ENCODE measurements at places on chromosomes 16 and 17.

GRCh38 chr16:35752773-35753558 is 2293.6 kb downstream of the TP53TG3F start:
- no peak for DNase-seq

DNA sequence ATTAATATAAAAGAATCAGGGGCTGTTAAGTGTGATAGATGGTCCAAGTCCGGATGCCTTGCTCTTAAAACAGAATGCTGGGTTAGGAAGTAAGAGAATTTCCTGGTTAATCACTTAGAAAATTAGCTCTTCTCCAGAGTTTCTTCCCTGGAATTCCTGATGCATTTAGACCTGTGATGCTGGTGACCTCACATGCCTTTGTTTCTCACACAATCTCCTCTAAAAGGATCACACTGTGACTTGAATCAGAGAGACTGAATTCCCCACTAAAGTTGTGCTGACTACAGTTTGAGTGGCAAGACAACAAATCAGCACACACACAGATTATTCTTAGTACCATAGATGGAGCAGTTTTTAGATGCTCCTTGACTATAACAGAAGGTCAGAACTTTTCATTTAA is 4.4 kb upstream of the RNF43 start:
- no peak for DNase-seq

DNA sequence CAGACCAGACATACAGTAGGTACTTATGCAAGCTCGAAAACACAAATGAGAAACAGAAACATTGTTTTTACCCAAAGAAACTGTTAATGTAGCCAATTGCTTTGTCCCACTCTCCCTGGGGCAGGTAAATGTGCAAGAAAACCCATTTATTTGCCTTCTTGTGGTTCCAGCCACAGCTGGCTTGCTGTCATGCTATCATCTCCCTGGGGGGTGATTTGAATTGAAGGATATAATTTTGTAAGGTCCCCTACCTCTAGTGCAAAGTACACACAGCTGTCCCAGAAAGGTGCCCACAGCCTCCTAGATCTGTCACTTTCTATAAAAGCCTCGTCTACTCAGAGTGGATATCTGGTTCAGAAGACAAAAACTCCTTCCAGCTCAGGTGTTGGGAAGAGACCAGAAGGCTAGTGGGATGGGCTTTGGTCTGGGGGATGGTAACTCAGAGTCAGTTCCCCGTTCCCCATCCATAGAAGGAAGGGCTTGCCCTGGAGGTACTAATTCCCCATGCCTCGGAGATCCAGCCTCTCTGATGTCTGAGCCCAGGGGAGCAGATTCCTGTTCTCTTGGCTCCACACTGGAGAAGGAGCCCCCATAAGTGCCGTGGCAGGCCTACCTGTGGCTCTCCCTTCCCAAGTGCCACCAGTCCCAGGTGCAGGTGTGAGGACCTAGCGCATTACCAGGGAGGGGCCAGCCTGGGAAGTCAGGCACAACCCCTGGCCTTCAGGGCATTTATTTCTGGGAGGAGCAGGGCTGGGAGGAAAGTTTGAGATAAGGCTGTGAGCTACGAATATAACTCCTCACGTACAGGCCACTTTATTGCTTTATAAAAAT is 2.4 kb upstream of the PRR15L start:
- DNase-seq: no peak

DNA sequence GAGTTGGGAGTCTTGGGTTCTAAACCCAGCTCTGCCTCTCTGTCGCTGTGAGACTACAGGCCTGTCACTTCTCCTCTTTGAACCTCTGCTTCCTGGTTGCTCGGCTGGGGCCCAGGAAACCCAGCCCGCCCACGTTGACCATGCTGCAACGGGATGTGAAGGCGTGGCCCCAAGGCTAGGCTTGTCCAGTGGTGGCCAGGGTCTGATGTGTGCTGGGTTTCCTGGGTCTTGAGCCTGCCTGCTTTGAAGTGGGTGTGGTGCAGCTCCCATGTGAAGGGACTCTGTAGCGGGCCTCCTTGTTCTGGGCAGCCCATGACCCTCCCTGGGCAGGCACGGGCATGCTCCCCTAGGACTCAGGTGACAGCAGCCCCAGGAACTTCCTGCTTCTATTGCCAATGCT is 82.3 kb downstream of the SDR42E1 start:
- DNase-seq: no peak

GRCh38 chr16:8237452-8237851 is 352.9 kb downstream of the TMEM114 start:
- DNase-seq: no peak

DNA sequence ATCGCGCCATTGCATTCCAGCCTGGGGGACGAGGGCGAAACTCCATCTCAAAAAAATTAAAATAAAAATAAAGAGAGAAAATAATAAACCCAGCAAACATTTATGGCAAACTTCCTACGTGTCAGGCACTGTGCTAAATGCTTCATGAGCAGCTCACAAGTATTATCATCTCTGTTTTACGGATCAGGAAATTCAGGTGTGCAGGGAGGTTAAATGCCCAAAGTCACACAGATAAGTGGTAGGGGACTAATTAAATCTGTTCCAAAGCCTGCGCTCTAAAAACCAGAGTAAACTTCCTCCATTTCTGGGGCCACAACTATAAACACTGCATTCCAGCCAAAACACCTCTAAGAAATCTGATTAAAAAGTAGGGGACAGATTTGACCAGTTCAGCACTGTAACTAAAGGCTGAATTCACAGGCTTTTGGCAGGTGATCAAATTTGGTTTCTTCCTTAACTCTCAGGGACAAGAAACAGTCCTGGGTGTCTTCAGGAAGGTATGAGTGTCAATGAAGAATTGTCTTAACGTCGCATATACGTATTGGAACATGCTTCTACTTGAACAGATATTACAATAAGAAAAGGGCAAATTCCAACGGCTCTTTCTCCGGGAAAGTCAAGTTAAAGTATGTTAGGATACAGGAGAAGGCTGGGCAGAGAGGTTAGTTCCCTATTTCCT is 996 bp downstream of the STRADA start:
- no peak for DNase-seq

GRCh38 chr17:2735896-2736295 is 13.6 kb downstream of the CCDC92B start:
- DNase-seq: no peak

DNA sequence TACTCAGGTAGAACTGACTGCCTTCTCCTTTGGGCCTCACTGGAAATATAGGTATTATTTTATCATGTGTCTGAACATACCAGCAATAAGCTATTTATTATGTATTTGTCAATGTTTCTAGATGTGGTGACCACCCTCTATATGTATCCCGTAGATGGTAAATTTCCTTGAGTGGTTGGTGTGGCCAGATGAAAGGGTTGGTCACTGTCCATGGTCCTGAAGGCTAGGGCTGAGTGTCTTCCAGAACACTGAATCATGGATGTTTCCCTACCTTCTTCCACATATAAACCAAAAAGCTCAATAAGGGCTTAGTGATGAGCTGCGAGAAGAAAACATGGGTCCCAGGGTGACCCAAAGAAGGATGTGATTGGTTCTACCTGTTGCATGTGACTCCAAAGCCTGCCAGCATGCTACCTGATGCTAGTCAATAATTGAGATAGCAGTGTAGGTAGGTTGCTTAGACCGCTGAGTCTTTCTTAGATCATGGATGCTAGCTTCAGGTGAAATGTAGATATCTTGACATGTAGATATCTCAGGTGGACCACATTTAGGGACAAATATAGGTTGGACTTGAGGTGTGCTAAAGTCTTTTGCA is 150.3 kb downstream of the ASIC2 start:
- peak; percentile 3 for DNase-seq

DNA sequence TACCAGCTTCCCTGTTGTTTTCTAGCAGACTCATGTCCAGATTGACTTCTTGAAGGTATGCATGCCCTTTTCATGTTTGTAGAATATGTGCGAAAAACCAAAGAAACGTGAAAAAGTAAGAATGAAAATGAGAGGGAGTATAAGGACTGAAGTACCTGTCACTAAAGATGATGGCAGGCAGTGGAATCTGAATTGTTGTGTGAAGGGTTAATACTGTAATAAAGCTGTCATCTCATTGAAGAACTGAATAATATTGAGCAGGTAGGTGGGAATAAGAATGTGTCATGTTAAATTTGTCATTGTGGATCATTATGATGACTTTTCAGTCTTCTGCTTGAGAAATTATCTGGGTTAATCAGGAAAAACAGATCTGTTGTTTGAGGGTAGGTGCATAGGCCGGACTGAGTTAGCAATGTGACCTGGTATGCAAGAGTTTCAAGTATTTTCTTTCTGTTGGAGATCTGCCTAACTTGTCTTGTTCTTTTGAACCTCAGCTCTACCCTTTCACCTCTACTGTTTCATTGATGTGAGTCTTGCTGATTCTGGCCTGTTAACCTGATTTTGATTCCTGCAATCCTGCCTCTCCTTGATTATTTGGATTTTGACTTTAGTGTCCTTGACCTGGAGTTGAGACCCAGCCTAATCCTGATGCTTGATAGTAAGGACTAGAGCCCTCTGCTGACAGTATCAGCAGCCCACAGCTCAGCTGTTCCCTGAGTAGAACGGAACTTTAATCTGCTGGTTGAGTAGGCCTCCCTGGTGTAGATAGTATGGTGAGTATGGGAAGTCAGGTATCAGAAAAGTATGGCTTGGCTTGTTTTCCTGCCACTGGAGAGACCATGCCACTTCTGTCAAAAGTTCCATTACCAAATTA is 64.6 kb downstream of the MAP2K4 start:
- no peak for DNase-seq

DNA sequence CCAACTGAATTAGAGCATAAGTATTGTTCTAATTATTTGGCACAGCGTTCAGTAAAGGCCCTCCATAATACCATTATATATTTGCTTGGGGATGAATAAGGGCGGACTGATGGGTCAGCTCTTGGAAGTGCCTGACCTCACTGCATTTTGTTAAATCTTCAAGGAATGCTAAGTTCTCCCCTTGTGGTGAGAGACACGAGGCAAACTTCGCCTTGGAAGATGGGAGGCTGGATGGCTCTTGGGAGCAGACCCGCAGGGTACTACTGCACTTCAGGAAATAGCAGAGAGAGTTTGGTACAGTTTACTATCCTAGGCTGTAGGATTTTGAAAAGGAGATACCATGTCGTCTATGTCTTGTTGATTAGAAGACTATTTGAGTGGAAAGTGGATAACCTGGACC is 87.0 kb upstream of the RPRML start:
- no peak for DNase-seq

GRCh38 chr16:876041-876335 is 75.5 kb upstream of the GNG13 start:
- no peak for DNase-seq

DNA sequence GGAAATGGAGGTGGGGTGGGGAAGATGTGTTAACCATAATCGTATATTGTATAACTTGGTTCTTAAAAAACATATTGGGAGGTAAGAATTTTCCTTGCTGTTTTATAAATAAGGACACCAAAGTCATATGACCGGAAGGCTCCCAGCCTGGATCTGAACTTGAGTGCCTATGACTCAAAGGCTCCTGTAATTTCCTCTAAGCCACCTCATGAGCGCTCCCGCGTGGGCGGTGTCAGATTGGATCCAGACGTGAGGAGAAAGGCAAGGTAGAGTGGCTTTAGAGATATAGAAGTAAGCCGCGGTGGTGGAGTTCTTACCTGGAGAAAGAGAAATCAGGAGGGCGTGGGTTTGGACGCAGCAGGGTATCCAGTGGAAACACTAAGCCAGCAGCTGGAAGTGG is 196.2 kb upstream of the NLRP1 start:
- no peak for DNase-seq

GRCh38 chr17:37089956-37090355 is 141.2 kb downstream of the AATF start:
- peak; percentile 72 for DNase-seq
